ENCODE measurements at places on chromosomes 1 and 21. TPM values are rescaled to one million over a fixed set of nuclear protein-coding genes. Genes with fewer than 3 reads are reported as not detected.

TNFRSF18 gene
- total RNA-seq = not detected

TENT5C gene
- total RNA-seq = 0.05 TPM

SLC2A5 gene
- 0.39 TPM for total RNA-seq

NMNAT1 gene
- 14.5 TPM for total RNA-seq

CKS1B gene
- total RNA-seq = 38.5 TPM

C1QB gene
- total RNA-seq = not detected

GRCh38 chr1:99228153-99228552, 36.1 kb upstream of the PLPPR4 start:
- no peak overlapping the region for H3K27ac ChIP-seq
- H3K4me1 ChIP-seq = no peaks in the 10 kb centered on the region
- no peaks in the 10 kb centered on the region for H3K36me3 ChIP-seq
- no peak for DNase-seq

GRCh38 chr1:6831366-6831765, 46.1 kb downstream of the CAMTA1 start:
- no peaks in the 10 kb centered on the region for H3K27me3 ChIP-seq
- no peak for DNase-seq
- no peak overlapping the region for H3K4me3 ChIP-seq
- H3K36me3 ChIP-seq = peaks cover 12% of the 10 kb centered on the region

DNA sequence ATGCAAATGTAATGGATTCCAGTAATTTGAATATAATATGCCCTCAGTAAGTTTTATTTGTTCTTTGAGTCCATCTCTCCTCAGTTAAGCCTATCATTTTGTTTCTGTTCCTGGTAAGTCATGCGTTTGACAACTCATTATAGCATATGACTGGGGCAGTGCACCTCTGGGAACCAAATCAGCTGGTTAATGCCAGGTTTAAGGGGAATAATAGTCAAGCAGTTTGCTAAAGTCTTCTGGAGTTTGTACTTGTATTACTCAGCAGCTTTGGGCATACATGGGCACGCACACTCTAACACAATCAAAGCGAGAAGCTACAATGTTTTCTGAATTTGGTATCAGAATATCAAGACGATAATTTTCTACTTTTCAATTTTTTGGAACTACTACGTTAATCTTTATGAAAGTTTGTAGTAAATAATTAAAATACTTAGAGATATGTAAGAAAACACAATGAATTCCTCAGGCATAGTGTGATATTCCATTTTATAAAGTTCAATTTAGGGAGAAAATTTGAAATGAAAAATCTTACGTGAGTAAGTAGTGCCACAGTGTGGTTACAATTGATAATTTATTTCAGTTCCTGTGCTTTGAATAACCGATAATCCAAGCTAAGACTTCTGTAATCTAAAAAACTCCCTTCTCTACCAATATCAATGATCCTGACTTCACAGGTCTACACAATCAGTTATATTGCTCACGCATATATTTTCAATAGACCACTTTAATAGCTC, 43.8 kb upstream of the KCTD3 start:
- H3K27me3 ChIP-seq = peaks cover 6% of the 10 kb centered on the region
- no peak for DNase-seq
- H3K4me3 ChIP-seq = no peak overlapping the region

GRCh38 chr21:36630485-36631206, 68.3 kb upstream of the SIM2 start:
- no peak overlapping the region for H3K27ac ChIP-seq
- no peaks in the 10 kb centered on the region for H3K36me3 ChIP-seq

DNA sequence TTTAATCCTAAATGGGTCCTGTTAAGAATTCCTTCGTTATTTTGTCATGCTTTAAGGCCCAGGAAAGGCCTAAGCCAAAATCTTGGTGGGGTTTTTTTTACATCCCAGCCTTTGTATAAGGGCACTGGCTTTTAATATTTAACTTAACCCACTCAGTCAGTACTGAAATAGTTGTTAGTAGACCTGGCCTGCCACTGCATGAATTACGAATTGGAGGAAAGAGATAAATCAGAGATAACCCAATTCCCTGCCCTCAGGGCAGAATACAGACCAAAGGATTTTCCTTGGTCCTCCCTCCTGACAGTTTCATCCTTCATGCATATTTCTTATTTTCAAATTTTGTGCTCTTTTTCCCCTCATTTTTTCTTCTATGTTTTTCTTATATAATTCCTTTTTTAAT, 193.0 kb downstream of the FASLG start:
- no peak for DNase-seq
- H3K4me3 ChIP-seq = no peak overlapping the region
- no peaks in the 10 kb centered on the region for H3K27me3 ChIP-seq

GRCh38 chr21:20083336-20083735, 914.9 kb upstream of the NCAM2 start:
- no peak for DNase-seq
- H3K4me1 ChIP-seq = peaks cover 3% of the 10 kb centered on the region
- H3K27me3 ChIP-seq = no peaks in the 10 kb centered on the region
- H3K4me3 ChIP-seq = no peak overlapping the region

DNA sequence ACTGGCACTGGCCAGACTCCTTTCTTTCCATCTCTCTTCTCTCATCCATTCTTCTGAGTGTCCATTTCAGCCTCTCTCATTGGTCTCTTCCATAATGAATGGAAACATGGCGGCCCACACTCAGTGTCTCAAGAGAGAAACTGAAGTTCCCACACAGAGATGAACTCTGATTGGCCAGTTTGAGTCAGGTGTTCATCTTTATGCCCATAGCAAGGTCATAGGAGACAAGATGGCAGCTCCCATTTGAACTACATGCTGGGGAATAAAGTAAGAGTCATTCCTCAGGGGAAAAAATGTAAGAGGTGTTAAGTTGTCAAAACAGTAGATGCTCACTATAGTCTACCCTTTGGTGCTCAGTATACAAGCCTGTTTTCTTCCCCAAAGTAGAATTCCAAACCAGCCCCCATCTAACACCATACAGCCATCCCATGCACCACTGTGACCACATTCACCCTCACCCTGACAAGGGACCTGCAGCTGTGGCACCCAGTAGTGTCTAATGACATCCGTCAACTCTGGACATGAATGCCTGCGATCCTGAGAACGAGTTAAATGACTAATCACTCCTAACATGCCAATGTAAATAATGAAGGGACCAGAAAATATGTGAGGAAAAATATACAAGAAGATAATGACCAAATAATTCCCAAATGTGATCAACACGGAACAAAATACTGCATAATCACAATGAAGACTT, 12.4 kb downstream of the CDA start:
- no peaks in the 10 kb centered on the region for H3K36me3 ChIP-seq
- H3K4me1 ChIP-seq = peaks cover 22% of the 10 kb centered on the region
- DNase-seq = no peak
